NCI-H460 (cell line): ENCODE measurements at places on chromosomes 12 and 14.

DNA sequence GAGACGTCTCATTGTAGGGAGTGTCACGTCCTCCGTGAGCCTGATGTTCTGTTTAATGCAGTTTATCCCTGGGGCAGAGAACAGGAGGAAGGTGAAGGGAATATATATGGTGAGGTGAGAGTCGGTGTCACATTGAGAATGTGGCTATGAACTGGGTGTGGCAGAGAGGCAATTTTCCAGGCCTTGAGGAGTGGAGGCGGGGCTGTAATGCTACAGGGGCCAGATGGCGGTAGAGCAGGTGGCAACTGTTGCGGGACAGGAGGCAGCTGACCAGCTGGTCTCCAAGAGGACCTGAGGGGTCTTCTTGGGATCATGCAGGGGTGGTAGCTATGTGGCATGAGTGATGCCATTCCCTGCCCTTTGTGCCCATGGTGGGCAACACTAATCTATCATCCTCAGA is 59.6 kb downstream of the CACNA1C start:
- no peak for DNase-seq

- DNase-seq = no peak
These were observed 649.3 kb downstream of the RPS29 start for GRCh38 chr14:48936849-48937248.

DNA sequence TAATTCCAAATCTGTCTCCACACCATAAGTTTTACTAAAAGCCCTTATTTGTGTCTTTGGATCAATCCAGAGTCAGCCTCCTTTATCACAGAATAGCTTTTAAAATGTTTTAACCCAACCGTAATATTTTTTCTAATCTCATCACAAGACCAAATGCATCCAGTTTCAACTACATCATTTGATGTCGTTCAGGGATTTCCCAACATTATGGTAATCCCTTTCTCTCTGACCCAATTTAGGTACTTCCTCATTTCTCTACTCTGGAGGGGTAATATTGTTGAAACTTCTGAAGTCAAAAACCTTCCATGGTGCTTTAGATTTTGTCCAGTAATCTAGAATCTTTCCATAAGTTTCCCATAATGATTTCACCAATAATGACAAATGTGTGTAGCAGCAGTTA is 596.8 kb downstream of the SOX5 start:
- DNase-seq = no peak

DNA sequence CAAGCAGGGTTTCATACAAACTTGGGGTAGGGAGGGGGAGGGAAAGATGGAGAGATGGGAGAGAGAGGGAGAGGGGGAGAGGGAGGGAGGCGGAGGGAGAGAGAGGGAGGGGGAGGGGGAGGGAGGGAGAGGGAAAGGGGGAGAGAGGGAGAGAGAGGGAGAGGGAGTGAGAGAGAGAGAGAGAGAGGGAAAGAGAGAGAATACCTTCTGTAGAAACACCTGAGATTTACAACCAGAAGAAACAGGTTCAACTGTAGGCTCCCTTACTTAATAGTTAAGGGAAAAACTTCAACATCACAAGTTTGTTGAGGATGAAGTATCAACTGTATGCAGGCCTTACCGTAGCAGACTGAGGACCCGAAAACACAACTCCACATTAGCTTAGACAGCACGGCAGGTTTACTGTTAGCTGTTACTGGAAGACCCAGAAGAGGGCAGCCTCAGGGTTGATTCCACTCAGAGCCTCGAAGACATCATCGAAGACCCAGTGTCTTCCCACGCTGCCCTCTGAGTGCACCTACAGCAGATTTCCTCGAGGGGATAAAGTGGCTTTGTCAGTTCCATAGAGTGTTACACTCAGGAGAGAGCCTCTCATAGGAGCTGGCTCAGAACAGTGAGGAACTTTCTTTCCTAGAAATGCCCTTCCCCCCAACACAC is 72.4 kb downstream of the NT5DC3 start:
- no peak for DNase-seq

DNA sequence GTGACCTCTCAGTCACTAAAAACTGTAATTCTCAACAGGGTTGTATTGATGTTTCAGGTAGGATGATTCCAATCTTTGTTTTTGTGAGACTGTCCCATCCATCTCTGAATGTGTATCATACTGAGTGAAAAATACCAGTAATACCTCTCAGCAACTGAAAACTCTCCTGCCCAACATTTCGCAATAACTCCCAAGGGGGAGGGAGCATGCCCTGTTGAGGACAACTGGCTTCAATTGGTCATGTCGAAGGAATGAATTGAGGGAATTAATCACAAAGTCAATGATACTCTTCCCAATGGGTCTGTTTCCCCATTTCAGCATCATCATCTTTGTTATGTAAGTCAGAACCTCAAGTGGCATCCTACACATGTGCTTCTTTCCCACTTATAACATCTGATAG is 102.4 kb upstream of the E2F7 start:
- no peak for DNase-seq

- DNase-seq = no peak
These were observed 44.8 kb downstream of the BCL2L14 start for GRCh38 chr12:12115514-12115913.

GRCh38 chr12:129241852-129242251 is 388.6 kb downstream of the GLT1D1 start:
- DNase-seq = no peak

GRCh38 chr14:29215853-29216252 is 449.3 kb downstream of the FOXG1 start:
- DNase-seq = no peak

DNA sequence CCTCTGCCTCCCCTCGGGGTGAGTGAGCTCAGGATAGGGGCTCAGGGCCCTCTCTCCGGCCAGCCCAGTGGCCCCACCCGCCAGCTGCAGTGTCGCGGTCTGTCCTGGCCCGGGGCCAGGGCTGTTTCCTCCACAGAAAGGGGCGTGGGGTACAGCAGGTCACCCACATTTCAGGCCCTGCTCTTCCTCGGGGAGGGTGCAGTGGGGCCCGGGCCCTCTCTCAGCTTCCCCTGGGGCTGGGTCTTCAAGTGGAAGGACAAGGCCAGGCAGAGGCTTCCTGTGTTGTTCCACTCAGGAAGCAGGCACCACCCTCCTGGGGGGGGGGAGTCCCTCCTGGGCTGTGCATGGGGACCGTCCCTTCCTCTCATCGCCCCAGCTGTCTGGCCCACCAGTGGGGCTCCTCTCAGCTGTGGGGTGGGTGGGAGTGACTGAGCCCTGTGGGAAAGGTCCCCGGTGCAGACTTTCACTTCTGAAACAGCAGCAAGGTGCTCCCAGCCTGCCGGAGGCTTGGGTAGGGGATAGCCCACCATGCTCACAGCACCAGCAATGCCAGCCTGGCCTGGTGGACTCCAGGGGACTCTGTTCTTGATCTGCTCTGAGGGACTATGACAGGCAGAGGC is 3.7 kb downstream of the GPR132 start:
- no peak for DNase-seq

DNA sequence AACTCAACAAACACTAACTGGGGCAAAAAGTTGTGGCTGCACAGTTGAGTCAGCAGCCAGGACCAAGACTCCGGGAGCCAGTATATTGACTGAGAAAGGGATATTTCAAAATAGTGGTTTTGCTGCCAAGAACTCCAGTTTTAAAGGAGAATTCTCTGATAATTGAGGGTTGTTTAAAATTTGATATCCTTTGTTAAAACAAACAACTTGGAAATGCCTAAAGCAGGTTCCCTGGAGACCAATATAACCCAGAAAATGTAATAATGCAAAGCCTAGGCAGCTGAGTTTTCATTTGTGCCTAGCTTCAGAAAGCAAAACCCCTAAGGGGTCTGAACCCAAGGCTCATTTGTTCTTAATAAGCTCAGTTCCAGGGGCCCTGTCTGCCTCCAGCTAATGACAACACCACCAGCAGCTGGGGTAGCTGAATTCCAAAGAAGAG is 311.7 kb upstream of the CCDC196 start:
- no peak for DNase-seq

GRCh38 chr12:33547084-33547483 is 107.5 kb upstream of the SYT10 start:
- no peak for DNase-seq

DNA sequence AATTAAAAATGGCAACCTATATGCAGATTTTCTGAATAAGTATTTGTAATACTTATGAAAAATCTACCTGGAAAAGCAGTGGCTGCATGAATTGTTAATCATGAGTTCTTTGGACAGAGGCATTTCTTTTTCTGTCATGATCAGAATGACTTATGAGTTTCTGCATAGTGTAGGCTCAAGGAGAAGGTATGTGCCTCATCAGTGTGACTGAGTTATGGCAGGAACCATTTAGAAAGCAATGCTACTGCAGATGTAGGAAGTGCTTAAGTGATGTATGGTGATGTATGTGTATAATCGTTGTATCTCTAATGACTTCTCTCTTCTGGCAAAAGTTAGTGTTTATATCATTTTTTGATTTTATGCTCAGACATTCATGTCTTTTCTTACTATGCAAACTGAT is 816.4 kb upstream of the FBXO33 start:
- no peak for DNase-seq

DNA sequence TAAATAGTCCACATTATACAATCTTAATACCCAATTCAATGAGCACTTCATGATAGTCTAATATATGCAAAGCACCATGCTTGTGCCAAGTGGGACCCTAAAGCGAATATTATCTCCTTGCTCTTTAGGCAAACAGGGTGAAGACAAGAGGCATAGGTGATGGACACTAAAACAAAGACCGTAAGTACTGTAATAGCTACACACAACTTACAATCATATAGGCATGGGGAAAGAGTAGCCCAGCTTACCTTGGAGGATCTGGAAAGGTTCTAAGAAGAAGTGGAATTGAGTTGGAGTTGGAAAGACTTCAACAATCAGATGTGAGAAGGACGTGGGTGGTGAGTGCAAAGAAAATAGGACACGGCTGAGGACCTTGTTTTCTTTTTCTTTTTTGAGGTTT is 19.1 kb upstream of the BCL2L14 start:
- no peak for DNase-seq

DNA sequence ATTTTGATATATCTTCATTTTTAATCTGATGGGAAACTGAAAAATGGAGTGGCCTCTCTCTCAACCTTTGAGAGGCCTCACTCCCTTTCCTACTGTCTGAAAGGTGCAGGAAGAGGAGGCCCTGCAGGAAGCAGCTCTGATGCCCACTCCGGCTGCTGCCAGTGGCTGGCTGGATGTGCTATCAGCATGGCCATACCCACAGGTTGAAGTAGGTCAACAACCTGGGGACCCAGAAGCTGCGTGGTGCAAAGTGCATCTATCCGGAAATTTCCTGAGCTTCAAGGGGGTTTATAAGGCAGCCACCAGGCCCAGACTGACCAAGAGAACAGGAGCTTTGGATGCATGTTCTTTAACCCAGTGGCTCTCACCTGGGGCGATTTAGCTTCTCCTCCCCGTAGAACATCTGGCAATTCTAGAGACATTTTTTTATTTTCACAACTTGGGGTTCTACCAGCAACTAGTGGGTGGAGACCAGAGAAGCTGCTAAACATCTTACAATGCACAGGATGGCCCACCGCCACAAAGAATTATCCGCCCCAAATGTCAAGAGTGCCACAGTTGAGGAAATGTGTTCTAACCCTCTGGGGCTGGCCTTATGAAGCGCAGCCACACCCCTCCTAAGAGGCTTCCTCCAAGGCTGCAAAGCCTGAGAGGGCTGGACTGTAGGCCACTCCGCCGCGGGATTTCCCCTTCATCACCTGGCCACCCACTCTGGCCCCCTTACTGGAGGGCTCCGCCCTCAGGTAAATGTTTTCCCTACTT is 8.2 kb upstream of the BATF start:
- DNase-seq = no peak

- no peak for DNase-seq
These were observed 14.6 kb downstream of the RAPGEF3 start for GRCh38 chr12:47744005-47744651.

GRCh38 chr12:54977857-54978256 is 6.7 kb downstream of the TESPA1 start:
- DNase-seq = no peak

- no peak for DNase-seq
These were observed 132.3 kb downstream of the KSR2 start for GRCh38 chr12:117836476-117836875.

DNA sequence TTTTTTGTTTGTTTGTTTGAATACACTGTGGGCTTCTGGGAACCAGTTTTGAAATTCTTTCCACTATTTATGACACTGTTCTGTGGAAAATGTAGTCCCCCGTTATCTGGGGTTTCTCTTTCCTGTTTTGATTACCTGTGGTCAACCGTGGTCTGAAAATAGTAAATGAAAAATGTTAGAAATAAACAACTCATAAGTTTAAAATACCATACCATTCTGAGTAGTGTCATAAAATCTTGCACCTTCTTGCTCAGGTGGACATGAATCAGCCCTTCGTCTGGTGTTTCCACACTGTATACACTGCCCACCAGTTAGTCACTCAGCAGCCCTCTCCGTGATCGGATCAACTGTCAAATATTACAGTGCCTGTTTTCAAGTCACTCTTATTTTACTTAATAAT is 5.1 kb upstream of the PAPOLA start:
- DNase-seq = no peak

GRCh38 chr14:39451811-39452210 is 19.6 kb upstream of the FBXO33 start:
- no peak for DNase-seq

DNA sequence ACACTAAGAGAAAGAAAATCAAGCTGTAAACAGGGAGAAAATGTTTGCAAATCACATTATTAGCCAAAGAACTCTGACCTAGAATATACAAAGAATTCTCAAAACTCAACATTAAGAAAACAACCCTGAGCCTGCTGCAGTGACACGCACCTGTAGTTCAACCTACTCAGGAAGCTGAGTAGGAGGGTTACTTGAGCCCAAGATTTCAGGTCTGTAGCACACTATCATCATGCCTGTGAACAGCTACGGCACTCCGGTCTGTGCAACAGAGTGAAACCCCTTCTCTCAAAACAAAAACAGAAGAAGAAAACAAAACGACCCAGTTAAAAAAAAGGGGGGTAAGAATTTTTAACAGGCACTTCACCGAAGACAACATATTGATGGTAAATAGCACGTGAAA is 20.8 kb downstream of the SAV1 start:
- DNase-seq = no peak
